ENCODE measurements at places on chromosomes 3 and 15.

- DNase-seq = no peak
Measured at GRCh38 chr3:56790016-56790821, 11.5 kb downstream of the ARHGEF3 start.

- no peak for DNase-seq
Measured at GRCh38 chr15:70268698-70269251, 171.1 kb upstream of the TLE3 start.

GRCh38 chr3:9800529-9800928, 7.6 kb downstream of the ARPC4 start:
- DNase-seq = no peak

DNA sequence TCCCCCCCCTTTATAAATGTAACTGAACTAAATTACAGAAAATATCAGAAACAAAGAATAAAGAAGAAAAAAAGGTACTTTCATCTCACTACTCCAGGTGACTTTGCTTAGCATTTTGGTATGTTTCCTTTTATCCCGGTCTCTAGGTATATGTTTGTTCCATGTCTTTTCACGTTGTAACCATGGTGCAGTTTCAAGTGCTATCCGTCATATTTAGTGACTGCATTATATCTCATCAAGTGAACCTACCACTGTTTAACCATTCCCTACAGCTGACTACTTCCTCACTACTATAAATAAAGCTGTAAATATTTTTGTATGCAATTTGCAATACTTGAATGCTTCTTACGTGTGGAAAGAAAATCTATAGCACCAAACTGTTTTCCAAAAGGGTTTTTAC, 2.2 kb downstream of the BTBD1 start:
- DNase-seq = no peak

GRCh38 chr15:66783314-66783713, 81.3 kb downstream of the SMAD6 start:
- no peak for DNase-seq

GRCh38 chr3:135558150-135558783, 407.3 kb upstream of the PPP2R3A start:
- DNase-seq = no peak

DNA sequence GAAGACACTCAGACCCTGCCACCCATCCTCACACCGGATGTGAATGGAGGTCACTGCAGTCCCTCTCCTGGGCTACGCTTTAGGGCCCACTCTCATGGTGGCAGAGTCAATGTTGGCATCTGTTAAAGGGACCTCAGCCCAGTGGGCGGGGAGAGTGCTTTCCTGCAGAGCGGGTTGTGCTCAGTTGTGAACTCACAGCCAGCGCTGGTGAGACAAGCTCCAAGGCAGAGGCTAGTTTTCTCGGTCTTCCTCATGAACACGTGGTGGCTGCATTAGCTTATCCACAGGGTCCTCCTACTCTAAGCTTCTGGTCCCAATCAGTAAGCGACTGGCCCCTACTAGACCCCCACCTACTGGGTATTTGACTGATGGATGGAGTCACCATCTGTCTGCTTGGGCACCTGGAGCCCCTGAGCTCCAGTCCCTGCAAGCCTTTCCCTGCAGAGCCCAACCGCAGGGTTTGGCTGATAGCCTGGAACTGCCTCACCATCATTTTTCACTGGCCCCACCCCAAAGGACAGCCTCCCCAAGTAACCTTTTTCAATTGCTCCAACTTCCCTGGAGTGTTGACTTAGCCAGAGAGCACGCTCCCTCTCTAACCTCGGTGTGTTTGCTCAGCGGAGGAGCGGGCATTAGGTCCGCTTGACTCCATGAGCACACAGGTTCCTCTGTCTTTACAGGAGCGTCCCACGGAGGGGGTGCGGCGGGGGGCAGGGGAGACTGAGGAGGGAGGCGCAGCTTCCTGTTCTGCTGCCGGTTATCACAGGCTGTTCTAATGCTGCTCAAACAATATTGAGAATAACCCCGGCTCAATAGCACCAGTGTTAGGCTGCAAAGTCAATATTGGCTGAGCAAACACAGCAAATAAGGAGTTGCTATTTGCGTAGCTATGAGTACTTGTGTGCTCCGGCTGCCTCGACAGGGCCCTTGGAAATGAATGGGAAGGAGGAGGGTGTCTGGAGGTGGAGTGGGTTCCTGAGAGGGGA, 141.7 kb downstream of the RPLP1 start:
- DNase-seq = no peak

DNA sequence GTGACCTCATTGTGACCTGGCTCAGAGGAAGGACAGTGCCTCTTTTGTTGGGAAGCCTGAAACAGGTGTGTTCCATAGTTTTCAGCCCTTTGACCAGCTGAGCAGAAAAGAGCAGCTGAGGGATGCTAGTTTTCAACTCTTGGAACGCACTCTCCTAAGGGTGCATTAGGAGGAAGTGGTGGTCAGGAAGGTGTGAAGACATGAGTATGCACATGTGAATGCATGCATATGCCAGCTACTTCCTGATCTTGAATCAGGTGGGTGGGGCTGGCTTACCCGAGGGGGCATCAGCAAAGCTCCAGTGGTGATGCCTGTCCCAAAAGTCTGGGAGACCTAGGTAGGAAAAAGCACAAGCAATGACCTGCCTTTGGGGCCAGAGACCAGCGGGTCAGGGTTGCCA, 23.3 kb upstream of the CEMIP start:
- no peak for DNase-seq

DNA sequence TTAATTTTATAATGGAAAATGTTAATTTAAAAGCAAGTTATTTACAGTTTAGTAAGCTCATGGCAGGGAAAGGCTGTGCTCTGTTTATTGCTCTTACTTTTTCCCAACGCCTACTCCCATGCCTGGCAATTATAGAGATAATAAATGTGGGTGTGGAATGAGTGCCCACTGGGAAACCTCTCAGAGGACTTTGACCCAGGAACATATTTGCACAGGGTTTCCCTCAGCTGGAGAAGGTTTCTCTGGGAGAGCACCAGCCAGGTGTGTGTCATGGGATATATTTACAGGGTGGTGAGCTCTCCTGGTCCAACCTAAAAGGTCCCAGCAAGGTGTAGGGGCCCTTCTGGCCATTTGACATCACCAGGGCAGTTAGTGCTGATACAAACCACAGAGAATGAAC, 27.9 kb downstream of the ZNF710 start:
- DNase-seq = no peak

GRCh38 chr15:90665288-90666134, 51.6 kb upstream of the BLM start:
- peak; percentile 70 for DNase-seq

GRCh38 chr3:30873671-30874070, 20.8 kb downstream of the GADL1 start:
- no peak for DNase-seq

DNA sequence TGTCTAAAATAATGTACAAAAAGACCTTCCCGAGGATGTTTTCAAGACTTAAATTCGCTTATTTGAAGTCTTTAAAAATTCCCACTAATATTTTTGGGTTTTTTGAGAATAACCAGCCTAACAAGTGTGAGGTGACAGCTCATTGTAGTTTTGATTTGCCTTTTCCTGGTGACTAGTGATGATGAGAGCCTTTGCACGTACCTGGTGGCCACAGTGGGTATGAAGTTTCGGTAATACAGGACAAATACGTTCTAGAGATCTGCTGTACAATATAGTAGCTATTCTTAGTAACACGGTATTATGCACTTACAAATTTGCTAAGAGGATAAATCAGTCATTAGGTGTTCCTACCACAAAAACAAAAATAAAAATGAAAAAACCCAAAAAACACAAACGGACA, 124.9 kb downstream of the GRM7 start:
- DNase-seq = no peak

GRCh38 chr3:41075975-41076374, 123.3 kb upstream of the CTNNB1 start:
- no peak for DNase-seq

GRCh38 chr3:189394599-189395121, 222.9 kb downstream of the TPRG1 start:
- DNase-seq = no peak

- no peak for DNase-seq
Measured at GRCh38 chr3:53817211-53817610, 29.0 kb downstream of the CHDH start.

Data from frontal cortex (tissue), 4 donors.